ENCODE measurements at places on chromosomes 3 and 15. TPM values are rescaled to one million over a fixed set of nuclear protein-coding genes. Genes with fewer than 3 reads are reported as not detected.

DNA sequence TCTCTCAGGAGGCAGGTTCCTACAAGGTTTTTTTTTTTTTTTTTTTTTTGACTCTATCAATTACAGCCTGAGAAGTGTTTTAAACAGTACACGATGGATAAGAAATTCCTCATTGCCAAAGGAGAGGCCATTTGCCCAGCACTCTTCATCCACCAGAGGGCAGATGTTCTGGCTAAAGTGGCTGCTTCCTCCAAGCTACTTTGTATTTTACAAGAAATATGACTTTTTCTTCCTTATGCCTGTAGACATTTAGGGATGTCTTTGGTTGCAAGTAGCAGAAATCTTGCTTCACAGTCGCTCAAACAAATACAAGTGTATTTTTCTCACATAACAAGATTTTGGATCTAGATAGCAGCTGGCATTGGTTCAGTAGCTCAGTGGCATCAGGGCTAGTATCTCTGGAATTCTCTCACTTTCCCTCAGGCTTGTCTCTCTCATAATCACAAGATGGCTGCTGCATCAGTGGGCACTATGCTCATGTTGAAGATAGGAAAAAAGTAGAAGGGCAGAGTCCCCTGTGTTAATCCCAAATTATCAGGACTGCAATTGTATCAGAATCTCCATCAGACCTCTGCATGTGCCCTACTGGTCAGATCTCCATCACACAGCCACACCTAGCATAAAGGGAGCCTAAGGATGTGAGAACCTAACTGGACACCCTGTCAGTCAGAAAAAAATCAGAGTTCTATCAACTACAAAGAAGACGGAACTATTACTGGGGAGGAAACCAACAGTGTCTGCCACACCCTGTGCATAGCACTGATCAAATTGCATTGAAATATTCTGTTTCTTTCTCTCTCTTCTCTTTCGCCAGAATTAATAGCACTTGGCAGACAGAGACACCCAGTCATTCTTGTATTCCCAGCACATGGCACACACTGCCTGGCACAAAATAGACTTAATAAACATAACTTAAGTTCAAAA lies 138.9 kb upstream of the COL8A1 start:
- H3K27ac ChIP-seq: no peak overlapping the region
- H3K27me3 ChIP-seq: no peaks in the 10 kb centered on the region
- H3K4me1 ChIP-seq: no peaks in the 10 kb centered on the region
- H3K4me3 ChIP-seq: no peak overlapping the region

DNA sequence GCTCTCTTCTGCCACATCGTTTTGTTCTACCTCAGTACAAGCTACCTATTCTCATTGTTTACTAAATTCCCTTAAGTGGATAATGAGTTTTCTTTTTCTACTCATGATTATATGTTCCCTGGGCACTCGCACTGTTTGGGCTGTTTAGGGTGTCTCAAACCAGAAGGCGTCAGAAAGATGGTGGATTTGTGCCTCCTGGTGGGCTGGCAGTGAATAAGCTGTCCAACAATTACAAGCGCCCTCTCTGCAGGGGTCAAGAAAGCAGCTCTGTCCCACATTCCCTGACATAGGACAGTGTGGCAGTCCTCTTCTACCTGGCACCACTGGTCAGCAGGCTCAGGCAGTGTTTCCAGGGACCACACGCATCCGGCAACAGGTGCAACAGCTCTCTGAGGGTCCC lies 173.4 kb upstream of the PPP2R3A start:
- no peaks in the 10 kb centered on the region for H3K27me3 ChIP-seq
- DNase-seq: no peak
- H3K4me3 ChIP-seq: no peak overlapping the region
- H3K36me3 ChIP-seq: no peaks in the 10 kb centered on the region

- H3K27me3 ChIP-seq: peaks cover 14% of the 10 kb centered on the region
- H3K36me3 ChIP-seq: no peaks in the 10 kb centered on the region
- peak; percentile 34 for DNase-seq
Observed at GRCh38 chr15:98177966-98178592, 217.6 kb downstream of the ARRDC4 start.

The PSTPIP1 gene
- total RNA-seq: 218 TPM

GRCh38 chr15:69509131-69509530 lies 56.5 kb downstream of the RPLP1 start:
- H3K36me3 ChIP-seq: no peaks in the 10 kb centered on the region
- DNase-seq: no peak
- no peaks in the 10 kb centered on the region for H3K4me1 ChIP-seq
- no peak overlapping the region for H3K4me3 ChIP-seq

The ROPN1 gene
- not detected for total RNA-seq

The XCR1 gene
- 0.05 TPM for total RNA-seq

The GUCA1C gene
- not detected for total RNA-seq

DNA sequence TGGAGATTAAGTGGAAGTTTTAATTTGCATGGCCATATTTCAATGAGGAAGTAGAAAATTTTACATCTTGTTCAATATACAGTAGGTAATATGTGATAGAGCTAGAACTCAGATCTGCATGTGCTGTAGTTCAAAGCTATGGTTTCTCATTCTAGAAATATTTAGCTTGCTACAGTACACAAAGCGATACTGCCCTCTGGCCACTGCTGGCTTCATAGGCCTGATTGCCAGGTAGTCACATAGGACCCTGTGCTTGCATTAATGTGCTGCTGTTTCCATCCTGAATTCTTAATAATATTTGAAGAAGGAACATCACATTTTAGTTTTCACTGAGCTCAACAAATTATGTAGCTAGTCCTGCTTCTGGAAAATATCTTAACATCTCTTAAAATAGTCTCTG lies 87.0 kb downstream of the PLSCR2 start:
- no peak overlapping the region for H3K4me3 ChIP-seq
- H3K27me3 ChIP-seq: peaks cover 4% of the 10 kb centered on the region
- no peak for DNase-seq
- H3K27ac ChIP-seq: no peak overlapping the region
- no peaks in the 10 kb centered on the region for H3K4me1 ChIP-seq

The TERC gene
- 3.1 TPM for total RNA-seq

- DNase-seq: no peak
- no peak overlapping the region for H3K27ac ChIP-seq
- no peaks in the 10 kb centered on the region for H3K36me3 ChIP-seq
- H3K27me3 ChIP-seq: peaks cover 1% of the 10 kb centered on the region
- no peak overlapping the region for H3K4me3 ChIP-seq
- no peaks in the 10 kb centered on the region for H3K4me1 ChIP-seq
Observed at GRCh38 chr3:81242871-81243270, 518.6 kb downstream of the GBE1 start.

DNA sequence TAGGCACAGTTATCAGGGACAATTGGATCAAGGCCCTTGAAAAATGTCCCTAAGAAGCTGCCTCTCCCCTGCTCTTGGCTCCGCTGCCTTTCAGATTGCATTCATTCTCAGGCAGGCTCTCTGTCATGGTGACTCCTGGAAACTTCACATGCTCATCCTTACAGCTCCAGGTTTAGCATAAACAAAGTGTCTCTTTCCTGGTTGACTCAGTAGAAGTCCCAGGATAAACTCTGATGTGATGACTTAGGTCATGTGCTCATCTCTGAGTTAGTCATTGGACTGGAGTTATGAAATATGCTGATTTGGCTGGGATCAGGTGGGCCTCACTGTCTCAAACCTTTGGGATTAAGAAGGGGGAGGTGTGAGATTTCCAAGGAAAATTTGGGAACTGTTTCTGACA lies 243.8 kb downstream of the ZNF621 start:
- peaks cover 5% of the 10 kb centered on the region for H3K27me3 ChIP-seq
- H3K27ac ChIP-seq: no peak overlapping the region
- no peaks in the 10 kb centered on the region for H3K36me3 ChIP-seq
- H3K4me3 ChIP-seq: no peak overlapping the region

DNA sequence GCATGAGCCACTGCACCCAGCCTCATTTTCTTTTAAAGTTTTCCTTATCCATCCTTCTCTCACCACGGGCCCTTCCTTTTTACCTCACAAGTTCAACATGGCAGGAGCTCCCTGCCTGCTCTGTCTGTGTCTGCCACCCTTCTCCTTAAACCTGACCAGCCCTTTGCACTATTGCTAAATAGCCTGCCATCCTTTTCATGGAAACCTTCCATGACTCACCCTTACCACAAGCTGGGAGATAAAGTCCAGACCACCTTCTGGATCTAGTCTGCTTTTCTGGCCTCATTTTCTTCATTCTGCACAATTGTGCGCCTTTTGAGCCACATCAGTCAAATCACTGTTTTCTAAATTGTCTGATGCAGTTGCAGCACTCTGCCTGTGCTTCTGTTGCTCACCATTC lies 8.9 kb downstream of the PARP14 start:
- no peak overlapping the region for H3K4me3 ChIP-seq
- H3K36me3 ChIP-seq: peaks cover 47% of the 10 kb centered on the region
- H3K27me3 ChIP-seq: no peaks in the 10 kb centered on the region
- H3K27ac ChIP-seq: peak overlapping the region; percentile 38
- H3K4me1 ChIP-seq: peaks cover 48% of the 10 kb centered on the region

GRCh38 chr3:28013864-28014473 lies 227.4 kb upstream of the CMC1 start:
- DNase-seq: no peak
- H3K36me3 ChIP-seq: no peaks in the 10 kb centered on the region
- H3K27me3 ChIP-seq: no peaks in the 10 kb centered on the region
- no peak overlapping the region for H3K4me3 ChIP-seq

DNA sequence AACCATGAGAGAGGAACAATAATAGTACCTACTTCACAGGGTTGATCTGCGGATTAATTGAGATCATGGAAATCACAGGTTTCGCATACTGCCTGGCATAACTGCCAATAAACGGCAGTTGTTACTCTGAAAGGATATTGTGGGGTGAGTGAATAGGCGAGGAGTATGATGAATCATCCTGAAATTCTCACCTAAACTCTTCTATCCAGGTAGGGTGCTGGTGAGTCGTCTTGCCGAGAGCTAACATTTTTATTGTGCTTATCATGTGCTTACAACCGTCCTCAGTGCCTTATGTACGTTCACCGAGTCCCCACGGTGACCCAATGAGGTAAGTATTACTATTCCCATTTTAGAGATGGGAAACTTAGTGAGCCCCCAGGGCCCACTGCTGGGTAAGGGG lies 52.4 kb upstream of the SRGAP3 start:
- H3K27ac ChIP-seq: no peak overlapping the region
- H3K4me1 ChIP-seq: peaks cover 5% of the 10 kb centered on the region
- H3K4me3 ChIP-seq: no peak overlapping the region
- peaks cover 3% of the 10 kb centered on the region for H3K27me3 ChIP-seq
- H3K36me3 ChIP-seq: no peaks in the 10 kb centered on the region

GRCh38 chr15:76349301-76350070 lies 12.9 kb downstream of the ISL2 start:
- peaks cover 2% of the 10 kb centered on the region for H3K36me3 ChIP-seq
- peaks cover 7% of the 10 kb centered on the region for H3K4me1 ChIP-seq
- no peak overlapping the region for H3K4me3 ChIP-seq
- no peak overlapping the region for H3K27ac ChIP-seq
- DNase-seq: no peak

The CD200R1 gene
- total RNA-seq: 6.8 TPM

The ARIH2 gene
- 180 TPM for total RNA-seq

- H3K36me3 ChIP-seq: peaks cover 1% of the 10 kb centered on the region
- H3K27ac ChIP-seq: no peak overlapping the region
- DNase-seq: no peak
- H3K4me3 ChIP-seq: no peak overlapping the region
- H3K27me3 ChIP-seq: peaks cover 25% of the 10 kb centered on the region
- H3K4me1 ChIP-seq: no peaks in the 10 kb centered on the region
Observed at GRCh38 chr3:149233323-149233722, 11.7 kb upstream of the CP start.

GRCh38 chr3:195553268-195553667 lies 10.1 kb upstream of the PPP1R2 start:
- no peak for DNase-seq
- H3K4me1 ChIP-seq: peaks cover 55% of the 10 kb centered on the region
- H3K4me3 ChIP-seq: no peak overlapping the region
- no peak overlapping the region for H3K27ac ChIP-seq
- peaks cover 3% of the 10 kb centered on the region for H3K27me3 ChIP-seq

DNA sequence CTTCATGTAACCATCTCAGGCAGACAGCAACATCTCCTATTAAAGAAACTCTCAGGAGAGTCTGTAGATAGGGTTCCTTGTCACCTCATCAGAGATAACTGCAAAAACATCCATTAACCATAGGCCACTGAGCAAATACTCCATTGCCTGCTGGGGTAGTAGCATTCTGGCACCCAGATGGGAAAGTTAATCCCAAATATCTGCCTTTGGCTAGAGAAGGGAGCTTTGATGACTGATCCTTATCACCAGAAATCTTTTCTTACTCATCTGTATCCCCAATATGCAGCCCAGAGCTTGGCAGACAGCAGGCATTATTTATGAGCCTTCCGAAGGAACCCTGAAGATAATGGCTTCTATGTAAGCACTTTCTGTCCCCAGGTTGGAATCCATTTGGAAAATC lies 173.1 kb downstream of the MFSD1 start:
- no peak overlapping the region for H3K27ac ChIP-seq
- no peaks in the 10 kb centered on the region for H3K36me3 ChIP-seq
- H3K4me1 ChIP-seq: no peaks in the 10 kb centered on the region
- peaks cover 2% of the 10 kb centered on the region for H3K27me3 ChIP-seq
- no peak for DNase-seq

The GXYLT2 gene
- not detected for total RNA-seq

- no peak overlapping the region for H3K4me3 ChIP-seq
- no peak overlapping the region for H3K27ac ChIP-seq
- H3K36me3 ChIP-seq: no peaks in the 10 kb centered on the region
- peaks cover 7% of the 10 kb centered on the region for H3K27me3 ChIP-seq
- DNase-seq: no peak
Observed at GRCh38 chr3:29936766-29937165, 655.9 kb downstream of the RBMS3 start.

DNA sequence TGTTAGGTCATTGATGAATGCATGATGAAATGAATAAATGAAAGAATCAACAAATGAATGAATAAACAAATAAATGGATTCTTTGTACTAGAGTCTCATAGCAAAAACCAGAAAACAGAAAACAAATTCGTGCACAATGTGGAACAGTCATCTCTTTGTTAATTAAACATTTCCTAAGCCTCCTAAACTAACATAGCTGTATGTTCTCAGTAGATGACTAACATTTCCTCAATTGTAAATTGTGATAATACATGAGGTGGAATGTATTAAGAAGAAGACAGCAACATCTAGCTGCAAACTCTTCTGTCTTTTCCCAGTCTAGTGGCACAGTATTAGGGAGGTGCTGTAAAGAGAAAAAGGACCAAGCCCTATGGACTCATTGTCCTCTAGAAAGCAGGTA lies 1021.0 kb downstream of the MCTP2 start:
- DNase-seq: no peak
- peaks cover 34% of the 10 kb centered on the region for H3K27me3 ChIP-seq
- H3K36me3 ChIP-seq: no peaks in the 10 kb centered on the region
- H3K27ac ChIP-seq: no peak overlapping the region
- H3K4me3 ChIP-seq: no peak overlapping the region
- no peaks in the 10 kb centered on the region for H3K4me1 ChIP-seq

GRCh38 chr15:89301304-89302089 lies 33.1 kb downstream of the POLG start:
- no peaks in the 10 kb centered on the region for H3K27me3 ChIP-seq
- peak overlapping the region; percentile 88 for H3K27ac ChIP-seq
- peaks cover 58% of the 10 kb centered on the region for H3K4me1 ChIP-seq
- peak overlapping the region; percentile 20 for H3K4me3 ChIP-seq
- no peak for DNase-seq

The CD80 gene
- 18.1 TPM for total RNA-seq
